Caco-2 (cell line): ENCODE measurements at places on chromosomes 6 and 20. TPM values are rescaled to one million over a fixed set of nuclear protein-coding genes. Genes with fewer than 3 reads are reported as not detected.

DNA sequence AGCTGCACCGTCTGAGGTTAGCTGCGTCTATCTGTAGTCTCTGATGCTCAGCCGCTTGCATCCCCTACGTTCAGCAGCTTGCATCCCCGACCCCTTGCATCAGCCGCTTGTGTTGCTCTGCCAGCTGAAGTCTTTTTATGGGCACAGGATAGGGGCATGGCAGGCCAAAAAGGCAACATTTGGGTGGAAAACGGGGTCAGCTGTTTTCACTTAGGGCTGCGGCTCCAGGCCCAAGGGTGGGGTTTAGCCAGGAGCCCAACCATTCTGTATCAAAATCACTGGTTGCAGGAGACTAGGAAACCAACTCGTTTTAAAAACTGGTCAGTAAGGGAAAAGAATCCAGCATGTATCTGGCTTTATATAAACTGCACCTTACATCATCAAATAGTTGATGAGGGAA, 49.9 kb downstream of the FAM50B start:
- no peak overlapping the region for H3K4me3 ChIP-seq
- no peak overlapping the region for H3K27ac ChIP-seq
- H3K36me3 ChIP-seq = no peaks in the 10 kb centered on the region
- H3K27me3 ChIP-seq = no peaks in the 10 kb centered on the region

DNA sequence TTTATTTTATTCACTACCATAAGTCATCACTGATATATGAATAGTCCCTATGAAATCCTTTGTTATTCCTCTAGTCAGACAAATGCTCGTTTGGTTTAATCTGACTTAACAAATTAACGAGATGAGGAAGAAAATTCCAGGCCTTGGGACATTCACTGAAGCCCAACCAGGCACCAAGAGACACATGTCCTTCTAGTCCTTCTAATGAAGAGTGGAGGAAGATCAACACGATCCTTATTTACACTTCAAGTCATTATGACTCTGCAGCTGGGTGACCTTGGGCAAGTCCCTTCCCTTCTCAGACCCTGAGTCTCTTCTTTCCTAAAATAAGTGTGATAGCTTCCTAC, 117.5 kb downstream of the CEBPB start:
- H3K27ac ChIP-seq = no peak overlapping the region
- no peak for DNase-seq
- H3K27me3 ChIP-seq = no peaks in the 10 kb centered on the region
- H3K36me3 ChIP-seq = no peaks in the 10 kb centered on the region
- peaks cover 25% of the 10 kb centered on the region for H3K4me1 ChIP-seq

The DDX43 gene
- total RNA-seq = not detected in 2 replicates

The BRD2 gene
- total RNA-seq = 199 and 200 TPM in 2 replicates

GRCh38 chr20:45822857-45823256, 4.3 kb downstream of the TNNC2 start:
- H3K4me3 ChIP-seq = no peak overlapping the region
- no peak for DNase-seq
- H3K27me3 ChIP-seq = no peaks in the 10 kb centered on the region
- H3K36me3 ChIP-seq = no peaks in the 10 kb centered on the region
